ENCODE measurements at places on chromosomes 7 and 10.

DNA sequence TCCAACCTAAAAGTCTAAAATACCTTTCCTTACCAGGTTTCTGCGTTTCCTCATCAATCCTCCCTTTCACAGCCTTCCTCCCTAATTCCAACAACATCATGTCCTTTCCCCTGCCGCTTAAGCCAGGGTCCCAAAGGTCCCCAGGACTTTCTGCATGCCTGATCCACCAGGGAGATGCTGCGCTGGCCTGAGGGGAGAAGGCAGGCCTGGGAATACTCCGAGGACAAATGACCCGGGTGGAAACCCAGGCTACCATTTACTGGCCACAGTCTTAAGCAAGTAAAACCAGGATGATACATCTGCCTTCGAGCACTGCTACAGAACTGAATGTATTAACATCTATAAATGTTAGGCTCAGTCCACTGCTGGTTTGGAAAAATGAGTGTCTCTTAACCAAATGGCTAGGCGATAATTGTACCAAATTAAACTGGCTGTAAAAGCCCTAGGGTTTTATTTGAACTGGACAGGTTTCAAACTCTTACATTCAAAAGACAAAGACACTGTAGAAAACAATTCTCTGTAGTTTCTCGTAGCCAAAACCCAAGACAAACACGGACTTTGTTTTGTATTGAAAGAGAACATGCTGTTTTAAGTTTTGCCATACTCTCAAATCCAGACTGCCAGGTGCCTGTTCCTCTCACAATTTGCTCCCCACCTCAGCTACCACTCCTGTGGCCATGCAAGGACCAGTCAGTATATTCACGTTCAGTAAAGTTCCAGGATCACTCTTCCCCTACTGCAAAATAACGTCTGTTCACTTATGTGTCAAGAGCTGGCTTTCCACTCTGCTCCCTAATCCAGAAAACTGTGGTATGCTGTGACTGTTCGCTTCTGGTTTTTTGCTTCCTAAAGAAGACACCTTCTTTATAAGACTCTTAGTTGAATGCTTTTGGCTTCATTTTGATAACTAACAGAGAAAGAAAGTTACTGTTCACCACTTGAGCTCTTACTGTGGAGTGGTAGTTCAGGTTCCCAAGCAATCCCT is 145.7 kb downstream of the RNF216 start:
- DNase-seq = no peak

DNA sequence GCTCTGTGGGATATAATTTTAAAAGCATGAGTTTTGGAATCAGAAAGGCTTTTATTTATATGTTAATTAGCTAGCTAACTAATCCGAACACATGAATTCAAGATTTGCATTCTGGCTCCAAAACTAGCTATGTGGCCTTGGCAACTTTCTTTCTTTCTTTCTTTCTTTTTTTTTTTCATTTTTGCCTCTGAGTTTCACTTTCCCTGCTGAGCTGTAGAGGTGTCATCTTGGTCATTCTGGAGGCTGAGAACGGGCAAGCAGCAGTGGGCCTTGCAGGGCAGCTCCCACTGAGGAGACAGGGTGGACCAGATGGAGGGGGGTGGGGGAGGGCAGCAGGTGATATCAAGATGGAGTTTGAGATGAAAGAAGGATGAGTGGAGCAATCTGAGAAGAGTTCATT is 24.8 kb upstream of the SFMBT2 start:
- DNase-seq = no peak

- no peak for DNase-seq
Measured at GRCh38 chr7:57177856-57178767, 45.9 kb upstream of the ZNF479 start.

DNA sequence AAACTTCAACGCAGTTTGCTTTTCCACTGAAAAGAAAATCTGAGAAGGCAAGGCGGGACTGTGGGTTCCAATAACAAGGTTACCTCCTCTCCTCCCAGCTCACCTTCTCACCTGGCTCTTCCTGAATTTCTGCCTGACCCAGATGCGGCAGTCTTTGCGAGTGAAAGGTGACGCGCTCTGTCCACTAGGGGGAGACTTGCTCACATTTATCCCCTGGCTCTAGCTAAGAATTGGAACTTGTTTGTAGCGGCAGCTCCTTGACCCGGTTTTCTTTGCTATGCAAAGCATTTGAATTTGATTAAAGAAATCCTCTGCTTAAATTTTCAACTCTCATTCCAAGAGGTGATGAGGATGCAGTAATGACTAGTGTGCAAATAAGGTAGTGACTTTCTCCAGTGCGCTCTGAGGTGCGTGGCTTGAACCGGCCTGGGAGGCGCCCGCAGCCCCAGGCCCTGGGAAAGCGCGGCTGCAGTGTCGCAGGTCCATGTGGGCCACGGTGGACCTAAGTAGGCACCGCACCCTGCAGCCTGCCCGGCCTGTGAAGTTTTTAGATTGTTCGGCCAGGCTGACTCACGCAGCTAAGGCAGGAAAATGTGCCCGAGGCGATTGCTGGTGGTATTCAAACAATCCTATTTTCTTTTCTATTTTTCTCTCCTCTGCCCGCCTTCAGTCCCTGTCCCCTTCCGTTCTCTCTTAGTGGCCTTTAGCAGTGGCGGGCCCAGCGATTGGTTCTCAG is 336.9 kb upstream of the NPSR1 start:
- peak; percentile 17 for DNase-seq

GRCh38 chr7:92973293-92973731 is 136.9 kb upstream of the CDK6 start:
- DNase-seq = no peak

DNA sequence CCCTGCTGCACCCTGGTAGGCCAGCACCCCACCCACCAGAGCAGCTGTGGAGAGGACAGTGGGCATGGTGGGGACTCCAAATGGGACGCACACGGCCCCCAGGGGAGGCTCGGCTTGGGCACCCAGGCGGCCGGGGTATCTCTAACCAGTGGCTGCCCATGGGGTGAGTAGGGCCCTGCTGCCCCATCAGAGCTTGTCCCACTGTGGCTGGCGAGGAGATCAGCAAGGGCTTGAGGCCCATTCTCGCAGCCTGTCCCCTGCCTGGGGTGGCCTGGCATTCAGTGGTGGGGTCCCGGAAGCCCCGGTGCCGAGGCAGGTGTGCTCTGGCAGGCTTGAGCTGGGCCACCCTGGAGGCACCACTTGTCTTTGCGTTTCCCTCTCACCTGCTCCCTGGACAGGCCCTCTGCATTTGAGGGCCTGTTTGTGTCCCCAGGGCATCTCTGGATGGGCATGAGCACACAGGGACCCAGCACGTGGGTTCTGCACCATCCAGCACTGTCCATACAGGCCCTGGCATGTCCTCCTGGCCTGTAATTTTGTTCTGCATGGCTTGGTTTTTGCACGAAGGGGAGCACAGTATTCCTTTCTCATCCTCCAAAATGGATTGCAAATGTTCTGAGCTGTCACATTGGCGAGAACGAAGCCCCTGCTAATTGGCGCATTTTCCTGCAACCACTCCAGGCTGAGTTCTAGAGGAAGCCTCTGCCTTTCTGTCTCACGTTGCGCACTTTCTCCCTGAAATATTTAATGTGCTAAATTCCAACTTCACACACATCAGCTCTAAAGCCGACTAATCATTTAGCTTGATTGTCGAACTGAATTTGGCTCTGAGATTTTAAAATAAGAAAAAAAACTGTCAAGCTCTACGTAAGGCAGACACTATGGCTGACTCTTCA is 27.2 kb downstream of the PWWP2B start:
- DNase-seq = no peak

DNA sequence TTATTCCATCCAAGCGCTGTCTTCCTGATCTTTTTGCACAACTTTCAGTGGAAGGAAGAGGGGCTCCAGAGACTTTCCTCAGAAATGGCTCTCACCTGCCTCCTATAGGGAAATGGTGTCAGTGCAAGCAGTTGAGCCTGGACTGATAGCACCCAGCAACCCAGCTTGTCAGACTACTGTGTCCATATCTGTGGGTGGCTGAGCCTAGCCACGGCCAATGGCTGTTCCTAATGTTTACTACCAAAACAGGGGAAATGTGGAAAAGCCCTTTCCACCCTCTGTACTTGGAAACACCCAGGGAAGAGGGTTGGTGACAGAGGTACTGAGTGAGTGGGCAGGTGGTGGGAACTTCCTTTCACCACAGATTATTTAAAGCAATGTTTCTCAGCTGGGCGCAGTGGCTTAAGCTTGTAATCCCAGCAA is 4.3 kb upstream of the YKT6 start:
- peak; percentile 62 for DNase-seq

DNA sequence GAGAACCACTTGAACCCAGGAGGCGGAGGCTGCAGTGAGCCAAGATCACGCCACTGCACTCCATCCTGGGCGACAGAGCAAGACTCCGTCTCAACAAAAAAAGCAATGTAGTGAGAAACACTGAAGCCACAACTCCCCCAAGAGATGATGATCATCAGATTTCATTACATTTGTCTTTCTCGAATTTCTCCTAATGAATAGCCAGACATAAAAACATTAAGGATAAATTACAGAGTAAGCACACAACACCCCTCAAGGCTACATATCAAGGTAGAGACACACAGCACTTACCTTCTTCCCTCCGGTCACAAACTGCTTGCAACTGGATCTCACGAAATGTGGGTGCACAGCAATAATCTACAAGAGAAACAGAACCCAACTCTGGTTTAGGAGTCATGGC is 91.5 kb downstream of the VPS41 start:
- no peak for DNase-seq

DNA sequence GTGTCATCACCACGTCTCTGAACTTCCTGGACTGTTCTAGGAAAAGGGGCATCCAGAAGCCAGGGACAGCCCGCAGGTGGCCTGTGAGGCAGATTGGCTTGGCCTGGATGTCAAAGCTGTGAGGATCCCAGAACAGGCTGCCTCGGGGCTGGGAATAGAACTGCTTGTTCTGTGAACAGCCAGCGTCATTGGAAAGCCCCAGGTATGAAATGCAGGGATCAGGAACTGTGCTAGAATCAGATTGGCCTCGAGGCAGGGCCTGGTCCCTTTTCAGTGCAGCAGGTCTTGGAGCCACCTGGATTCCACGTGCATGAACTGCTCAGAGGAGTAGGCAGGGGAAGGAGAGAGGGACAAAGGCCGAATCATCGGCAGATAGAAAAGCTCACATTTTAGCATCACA is 44.6 kb downstream of the FAM20C start:
- DNase-seq = no peak

- DNase-seq = no peak
Measured at GRCh38 chr7:2654059-2654458, 22.3 kb downstream of the TTYH3 start.

DNA sequence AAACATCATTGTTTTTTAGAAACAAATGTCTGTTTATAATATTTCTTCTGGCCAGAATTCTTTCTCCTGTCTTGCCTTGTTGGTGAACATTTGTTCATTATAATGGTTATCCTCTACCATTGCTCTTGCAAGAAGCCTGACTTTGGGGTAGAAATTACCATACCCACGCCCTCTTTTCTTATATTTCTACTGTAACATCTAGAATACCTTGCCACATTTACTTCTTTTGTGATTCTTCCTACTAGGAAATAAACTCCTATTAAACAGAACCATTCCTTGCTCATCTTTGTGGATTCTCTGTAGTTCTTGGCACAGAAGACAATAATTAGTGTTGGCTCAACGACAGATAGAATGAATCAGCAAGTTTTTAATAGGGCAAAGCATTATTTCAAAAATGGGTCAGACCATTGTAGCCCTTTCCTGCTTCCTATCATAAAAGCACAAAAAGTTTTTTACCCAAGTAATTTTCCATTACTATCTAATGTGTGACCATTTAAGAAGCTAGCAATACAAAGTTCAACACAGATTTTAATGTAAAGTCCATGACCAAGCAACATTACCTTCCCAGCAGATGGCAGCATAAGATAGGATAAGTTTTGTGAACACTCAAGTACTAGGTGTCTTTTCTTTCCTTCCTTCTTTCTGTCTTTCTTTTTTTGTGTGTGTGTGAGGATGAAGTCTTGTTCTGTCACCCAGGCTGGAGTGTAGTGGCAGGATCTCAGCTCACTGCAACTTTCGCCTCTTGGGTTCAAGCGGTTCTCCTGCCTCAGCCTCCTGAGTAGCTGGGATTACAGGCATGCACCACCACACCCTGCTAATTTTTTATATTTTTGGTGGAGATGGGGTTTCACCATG is 270.4 kb downstream of the HGF start:
- DNase-seq = peak; percentile 51

DNA sequence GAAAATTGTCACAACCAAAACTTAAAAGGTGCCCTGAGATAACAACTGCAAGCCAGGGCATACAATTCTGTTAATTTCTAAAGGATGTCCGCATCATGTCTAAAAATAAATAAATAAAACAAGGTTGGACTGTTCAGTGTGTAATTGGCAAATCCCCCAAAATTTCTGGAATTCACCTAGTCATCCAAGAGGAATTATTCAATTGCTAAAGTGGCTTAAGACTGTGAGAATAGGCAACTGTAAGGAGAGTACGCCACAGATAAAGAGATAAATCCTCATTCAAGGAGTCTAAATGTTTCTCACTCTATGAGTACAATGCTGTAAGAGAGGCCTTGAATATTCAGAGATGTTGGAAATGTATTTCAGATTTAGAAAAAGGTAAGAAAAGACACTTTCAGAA is 37.2 kb downstream of the PIK3AP1 start:
- no peak for DNase-seq

- no peak for DNase-seq
Measured at GRCh38 chr10:42958142-42958868, 118.6 kb upstream of the RET start.

- DNase-seq = no peak
Measured at GRCh38 chr7:158411232-158411950, 176.2 kb downstream of the PTPRN2 start.

DNA sequence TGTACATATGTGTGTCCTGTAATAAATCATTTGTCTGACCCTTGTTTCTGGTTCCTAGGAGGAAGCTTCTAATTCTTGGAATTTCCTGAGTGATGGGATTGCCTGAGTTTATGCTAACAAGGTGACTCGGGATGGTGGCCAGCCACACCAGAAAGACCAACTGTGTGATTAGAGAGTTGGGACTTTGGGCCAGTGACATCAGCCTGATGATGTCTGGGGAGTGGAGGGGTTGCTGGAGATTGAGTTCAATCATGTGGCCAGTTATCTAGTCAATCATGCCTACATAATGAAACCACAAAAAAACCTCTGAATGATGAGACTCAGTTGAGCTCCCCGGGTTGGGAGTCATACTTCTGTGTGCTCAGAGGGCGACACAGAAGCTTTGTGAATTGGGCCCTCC is 23.5 kb upstream of the CARD11 start:
- no peak for DNase-seq

DNA sequence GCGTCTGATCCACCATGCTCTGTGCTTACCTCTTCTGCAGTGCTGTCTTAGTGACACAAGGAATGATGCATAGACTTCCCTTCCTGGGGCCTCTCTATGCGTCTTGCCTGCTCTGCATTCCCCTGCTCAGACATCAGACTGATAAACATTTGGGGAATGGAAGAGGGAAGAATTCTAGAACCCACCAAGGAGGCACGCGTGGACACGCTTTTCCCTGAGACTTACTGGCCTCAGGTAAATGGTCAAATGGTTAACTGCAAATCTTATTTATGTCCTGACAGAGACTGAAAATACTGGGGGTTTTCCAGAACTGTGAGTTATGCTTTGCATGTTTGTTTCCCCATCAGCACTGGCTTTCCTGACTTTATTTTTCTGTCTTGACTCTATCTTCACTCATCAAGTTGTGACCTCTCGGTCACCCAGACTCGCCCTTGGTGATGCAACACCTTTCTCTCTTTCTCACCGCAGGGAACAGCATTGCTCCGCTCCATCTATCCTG is 285.9 kb upstream of the FZD8 start:
- no peak for DNase-seq

Data from GDM1 (cell line).